HFF-Myc (cell line): ENCODE measurements at places on chromosomes 6 and 20.

DNA sequence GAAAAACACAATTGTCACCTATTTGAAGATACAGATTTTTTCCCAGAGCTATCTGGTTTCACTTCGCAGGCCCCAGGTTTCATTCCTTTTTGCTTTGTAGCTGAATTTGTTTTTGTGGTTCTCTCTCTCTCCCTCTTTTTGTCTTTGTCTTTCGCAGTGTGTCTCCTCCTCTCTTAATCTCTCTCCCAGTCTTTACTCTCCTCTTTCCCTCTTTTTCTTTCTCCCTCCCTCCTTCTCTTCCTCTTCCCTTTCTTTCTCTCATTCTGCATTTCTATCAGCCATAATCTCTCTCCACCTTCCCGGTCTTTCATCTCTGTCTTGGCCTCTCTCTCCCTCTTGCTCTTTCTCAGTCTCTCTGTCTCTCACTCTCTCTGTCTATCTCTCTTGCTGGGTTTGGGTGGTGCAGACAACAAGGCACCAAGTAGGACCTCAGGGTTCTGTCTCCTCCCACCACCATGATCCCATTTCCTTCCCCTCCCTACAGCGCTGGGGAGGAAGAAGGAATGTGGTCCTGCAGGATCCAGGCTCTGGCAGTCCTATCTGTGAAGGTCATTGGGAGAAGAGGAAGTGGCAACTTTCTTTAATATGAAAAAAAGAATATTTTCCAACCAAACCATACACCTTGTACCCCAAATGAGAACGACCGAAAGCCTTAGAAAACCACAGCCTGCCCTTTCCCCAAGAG is 63.2 kb downstream of the BANF2 start:
- DNase-seq: no peak

- DNase-seq: peak; percentile 38
These were observed 45.0 kb downstream of the TFAP2A start for GRCh38 chr6:10369896-10370295.

GRCh38 chr6:34912715-34913464 is 23.8 kb downstream of the ANKS1A start:
- no peak for DNase-seq

GRCh38 chr6:45253453-45253852 is 74.7 kb upstream of the RUNX2 start:
- no peak for DNase-seq

- no peak for DNase-seq
These were observed 18.0 kb upstream of the SIRPB2 start for GRCh38 chr20:1509237-1509636.

- no peak for DNase-seq
These were observed 627.3 kb upstream of the SLC35B3 start for GRCh38 chr6:9062596-9062995.

DNA sequence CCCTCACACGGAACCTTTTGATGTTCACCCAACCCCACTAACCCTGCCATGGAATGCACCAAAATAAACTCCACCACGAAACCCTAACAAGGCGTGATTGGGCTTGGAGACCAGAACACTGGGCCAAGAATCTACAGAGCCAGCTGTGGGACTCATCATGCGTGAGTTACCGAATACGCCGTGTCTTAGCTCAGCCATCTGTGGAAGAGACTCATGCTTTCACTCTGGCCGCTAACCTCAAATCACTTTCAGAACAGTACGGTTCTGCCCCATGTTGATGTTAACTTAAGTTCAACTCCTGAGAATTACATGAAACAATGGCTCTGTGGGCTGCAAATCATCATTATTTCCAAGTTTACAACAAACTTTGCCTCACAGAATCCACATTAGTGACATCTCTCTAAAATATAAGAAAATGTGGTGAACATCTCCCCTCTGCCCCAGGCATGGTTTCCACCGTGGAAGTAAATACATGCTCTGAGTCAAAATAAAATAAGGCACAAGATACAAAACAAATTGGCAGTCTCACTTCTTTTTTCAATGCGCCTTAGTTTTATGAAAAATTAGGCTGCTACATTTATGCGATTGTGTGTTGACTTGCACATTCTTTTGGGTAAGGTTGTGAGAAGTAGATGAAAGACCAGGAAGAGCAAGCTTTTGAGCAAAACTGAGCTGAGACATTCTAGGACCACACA is 308.9 kb upstream of the EXOC2 start:
- DNase-seq: no peak

DNA sequence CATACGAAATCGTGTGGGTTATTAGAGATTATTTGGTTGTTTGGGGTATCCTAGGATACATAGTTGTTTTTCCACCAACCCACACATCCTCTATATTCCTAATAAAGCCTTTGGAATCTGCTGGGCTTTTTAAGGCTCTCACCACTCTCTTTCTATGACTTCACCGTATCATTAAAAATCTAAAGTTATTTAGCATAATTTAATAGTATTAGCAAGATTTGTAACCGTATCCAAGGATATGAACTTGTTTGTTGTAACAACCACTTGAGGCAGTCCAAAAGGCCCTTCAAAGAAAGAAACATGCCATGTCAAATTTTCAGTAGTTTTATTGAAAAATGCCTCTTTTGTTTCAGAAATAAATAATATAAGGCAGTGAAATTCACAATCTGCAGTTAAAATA is 121.8 kb downstream of the COL12A1 start:
- DNase-seq: no peak

DNA sequence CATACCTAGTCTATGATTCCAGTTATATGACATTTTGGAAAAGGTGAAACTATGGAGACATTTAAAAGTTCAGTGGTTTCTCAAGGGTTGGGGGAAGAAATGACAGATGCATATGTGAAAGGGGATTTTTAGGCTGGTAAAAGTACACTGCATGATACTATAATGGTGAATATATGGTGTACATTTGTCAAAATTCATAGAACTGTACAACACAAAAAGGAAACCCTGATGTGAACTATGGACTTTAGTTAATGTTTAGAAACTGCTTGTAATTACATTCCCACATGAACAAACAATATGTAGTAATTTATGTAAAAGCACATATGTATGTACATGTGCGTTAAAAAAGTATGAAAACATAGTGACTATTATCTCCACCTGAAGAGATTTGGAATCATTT is 907.3 kb upstream of the CITED2 start:
- DNase-seq: no peak

DNA sequence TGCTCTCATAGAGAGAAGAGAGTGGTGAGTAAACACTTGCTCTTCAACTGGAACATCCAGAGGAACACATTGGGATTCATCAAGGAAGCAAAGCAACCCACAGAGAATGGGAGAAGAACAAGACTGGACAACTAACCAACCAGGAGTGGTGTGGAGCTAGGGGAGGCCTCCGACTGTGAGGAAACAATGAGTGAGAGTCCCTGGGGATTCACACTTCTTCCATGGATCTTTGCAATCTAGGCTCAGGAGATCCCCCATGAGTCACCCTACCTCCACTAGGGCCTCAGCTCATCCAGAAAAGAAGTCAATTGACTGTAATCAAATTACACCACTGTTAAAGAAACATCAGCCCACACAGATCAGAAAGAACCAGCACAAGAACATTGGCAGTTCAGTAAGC is 42.3 kb upstream of the CLVS2 start:
- no peak for DNase-seq

GRCh38 chr6:137969874-137970273 is 102.8 kb downstream of the TNFAIP3 start:
- no peak for DNase-seq

GRCh38 chr20:23349338-23350195 is 1.0 kb upstream of the NXT1 start:
- no peak for DNase-seq

DNA sequence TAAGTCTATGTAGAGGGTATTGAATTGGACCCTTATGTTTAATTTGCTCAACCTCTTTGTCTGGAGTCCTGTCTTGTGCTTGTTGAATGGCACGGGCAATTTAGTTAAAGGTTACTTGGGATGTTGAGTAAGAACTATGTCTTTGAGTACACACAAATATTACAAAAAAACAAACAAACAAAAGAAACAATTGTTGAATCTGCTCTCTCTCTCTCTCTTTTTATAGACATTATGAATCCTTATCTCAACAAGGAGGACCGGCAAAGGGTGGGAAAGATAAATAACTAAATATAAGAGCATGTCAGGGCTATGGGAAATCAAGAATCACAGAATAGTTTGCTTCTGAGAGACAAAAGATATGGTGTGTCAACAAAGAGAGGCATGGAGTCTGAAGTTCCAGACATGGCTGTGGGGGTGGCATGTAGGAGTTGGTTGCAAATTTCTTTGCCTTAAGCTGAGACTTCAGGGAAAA is 608.6 kb downstream of the UTRN start:
- no peak for DNase-seq

DNA sequence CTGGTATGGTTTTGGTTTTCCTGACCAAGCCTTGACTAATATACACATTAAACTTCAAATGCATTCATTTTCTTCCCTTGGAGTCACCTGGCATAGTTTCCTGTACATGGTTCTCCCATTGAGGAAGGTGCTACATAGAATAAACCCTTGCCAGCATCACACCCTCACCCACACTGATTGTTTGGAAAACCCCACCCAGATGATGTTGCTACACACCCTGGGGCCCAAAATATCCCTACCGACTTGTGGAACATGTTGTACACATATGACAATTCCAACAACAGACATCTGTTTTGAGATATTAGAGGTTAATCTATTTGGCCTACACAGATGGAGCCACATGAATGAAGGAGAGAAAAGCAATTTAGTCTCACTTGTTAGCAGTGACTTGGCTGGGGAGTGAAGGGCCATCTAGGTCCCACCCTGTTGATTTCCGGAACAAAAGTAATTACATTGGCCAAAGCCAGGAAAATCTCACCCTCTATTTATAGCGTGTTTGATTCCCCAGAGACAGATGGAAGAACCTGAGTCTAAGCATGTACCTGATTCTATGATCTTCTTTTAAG is 606.0 kb upstream of the BTBD3 start:
- peak; percentile 49 for DNase-seq

DNA sequence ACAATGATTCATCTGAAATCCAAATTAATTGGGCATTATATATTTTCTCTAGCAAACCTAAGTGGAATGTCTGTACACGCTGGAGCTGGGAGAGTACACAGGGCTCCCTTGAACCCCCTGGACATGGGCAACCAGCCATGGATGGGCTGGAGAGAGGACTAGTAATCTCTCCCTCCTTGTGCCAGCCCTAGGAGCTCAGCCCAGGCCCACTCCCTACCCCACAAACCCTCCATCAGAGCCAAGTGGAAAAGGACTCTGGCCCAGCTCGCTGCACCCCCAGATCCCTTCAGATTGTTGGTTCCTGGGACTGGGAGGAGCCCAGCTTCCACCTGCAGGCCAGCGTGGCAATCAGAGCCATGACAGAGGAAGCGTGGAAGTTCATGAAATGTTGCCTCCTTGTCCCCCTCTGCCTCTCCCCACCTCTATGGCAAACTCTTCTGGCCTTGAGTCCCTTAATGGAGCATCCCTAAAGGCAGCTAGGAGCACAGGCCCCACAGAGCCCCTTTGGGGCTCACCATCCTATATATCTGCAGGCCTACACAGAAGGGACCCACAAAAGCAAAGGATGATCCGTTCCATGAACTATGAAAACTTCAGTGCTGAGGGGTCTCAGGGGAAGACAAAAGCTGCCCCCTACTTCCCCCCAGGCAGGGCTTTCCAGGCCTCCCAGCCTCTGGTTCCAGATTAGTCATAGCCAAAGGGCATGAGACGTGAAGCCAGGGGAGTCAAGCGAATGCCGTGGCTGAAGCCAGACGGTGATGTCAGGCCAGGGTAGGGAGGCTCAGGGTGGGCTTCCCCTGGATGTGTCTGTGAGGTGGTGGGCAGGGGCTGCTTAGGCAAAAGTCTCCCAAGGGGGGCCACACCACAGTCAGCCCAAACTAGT is 126.4 kb upstream of the MAFB start:
- no peak for DNase-seq

DNA sequence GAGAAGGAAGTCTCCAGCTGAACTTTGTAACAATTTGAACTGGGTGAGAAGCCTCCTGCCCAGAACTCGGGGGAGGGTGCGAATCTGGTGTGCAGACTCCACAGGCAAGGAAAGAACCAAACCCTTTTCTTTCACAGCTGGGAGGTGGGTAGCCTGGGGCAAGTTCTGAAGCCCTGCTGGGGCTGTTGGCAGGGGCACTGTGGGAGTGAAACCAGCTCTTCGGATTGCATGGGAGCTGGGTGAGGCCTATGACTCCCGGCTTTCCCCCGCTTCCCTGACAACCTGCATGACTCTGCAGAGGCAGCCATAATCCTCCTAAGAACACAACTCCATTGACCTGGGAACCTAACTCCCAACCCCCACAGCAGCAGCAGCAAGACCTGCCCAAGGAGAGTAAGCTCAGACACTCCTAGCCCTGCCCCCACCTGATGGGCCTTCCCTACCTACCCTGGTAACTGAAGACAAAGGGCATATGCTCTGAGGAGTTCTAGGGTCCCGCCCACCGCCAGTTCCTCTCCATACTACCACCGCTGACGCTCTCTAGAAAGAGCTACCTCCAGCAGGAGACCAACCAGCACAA is 37.5 kb downstream of the SOD2 start:
- no peak for DNase-seq

DNA sequence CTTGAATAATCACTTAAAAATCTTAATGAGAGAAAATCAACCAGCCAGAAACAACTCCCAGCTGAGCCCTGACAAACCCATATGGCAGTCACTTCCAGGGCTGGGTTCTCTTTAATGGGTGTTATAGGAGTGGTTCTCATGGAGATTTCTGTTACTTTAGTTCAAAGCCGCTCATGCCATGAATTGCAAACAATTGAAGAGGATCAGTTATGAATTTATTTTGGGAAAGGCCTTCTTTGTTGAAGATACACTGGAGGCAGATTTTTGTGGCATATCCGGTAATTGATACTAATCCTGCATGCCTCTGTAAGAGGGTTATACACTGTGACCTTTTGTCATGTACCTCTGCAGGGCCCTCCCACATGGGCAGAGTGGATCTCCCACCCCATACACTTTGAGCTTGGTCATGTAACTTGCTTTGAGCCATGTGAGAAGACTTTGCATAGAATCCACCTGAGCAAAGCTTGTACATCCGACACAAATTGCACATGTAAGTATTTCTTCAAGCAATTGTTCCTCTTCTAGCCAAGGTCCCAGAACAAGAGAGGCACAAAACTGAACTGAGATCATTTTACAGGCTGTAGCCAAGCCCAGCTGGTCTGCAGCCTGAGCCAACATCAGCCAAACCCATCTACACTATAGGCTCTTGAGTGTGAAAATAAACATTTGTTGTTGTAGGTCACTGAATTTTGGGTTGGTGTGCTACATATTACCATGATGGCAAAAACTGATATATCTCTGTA is 492.3 kb downstream of the PREX1 start:
- no peak for DNase-seq
